Stimulated activated CD4-positive, alpha-beta T cell treated with anti-CD3 and anti-CD28 coated beads, Interleukin-12 subunit alpha, Interleukin-12 subunit beta, amount 100 ng/mL, for 24 hours (primary cell): ENCODE measurements at places on chromosomes 12 and 14.

DNA sequence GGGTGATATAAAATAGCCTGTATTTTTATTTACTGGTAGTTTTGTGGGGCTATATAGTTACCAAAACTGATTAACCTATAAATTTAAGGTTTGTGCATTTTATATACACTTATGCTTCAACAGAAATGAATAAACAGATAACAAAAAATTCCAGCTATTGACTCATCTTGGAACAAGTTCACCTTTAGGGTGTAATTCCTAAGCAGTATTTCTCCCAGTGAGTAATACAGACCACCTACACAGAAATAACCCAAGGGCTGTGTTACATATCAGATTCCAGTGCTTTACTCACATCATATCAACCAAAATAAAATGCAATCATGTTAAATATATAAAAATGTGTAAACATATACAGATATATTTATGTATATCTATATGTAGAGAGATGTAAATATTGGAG is 345.6 kb downstream of the ADAMTS20 start:
- no peak for DNase-seq

DNA sequence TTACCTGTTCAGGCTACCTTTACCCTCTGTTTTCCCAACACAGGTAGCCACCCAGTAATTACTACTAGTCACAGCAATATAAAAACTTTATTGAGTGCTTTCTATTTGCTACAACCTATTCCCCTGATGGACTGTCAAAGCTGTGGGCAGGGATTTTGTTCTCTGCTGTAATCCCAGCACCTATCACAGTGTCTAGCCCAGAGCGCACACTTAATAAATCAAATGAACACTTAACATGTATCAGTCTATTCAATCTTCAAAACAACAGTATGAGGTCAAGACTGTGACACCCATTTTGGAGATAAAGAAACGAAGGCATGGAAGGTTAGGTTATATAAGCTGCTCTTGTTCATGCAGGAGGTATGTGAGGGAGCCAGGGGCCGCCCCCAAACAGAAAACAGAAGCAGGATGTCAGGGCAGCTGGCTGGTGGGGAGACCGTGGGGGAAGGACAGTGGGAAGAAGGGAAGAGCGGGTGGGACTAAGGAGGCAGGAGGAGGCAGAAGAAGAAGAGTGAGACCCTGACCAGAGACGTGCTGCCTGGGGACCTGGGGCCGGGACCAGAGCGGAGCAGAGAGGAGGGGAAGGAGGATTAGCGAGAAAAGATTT is 1.7 kb downstream of the TNFRSF1A start:
- DNase-seq, result no peak

GRCh38 chr12:29640589-29641345 is 143.0 kb downstream of the TMTC1 start:
- DNase-seq, result no peak

GRCh38 chr14:37546621-37547447 is 48.2 kb downstream of the FOXA1 start:
- DNase-seq, result no peak

DNA sequence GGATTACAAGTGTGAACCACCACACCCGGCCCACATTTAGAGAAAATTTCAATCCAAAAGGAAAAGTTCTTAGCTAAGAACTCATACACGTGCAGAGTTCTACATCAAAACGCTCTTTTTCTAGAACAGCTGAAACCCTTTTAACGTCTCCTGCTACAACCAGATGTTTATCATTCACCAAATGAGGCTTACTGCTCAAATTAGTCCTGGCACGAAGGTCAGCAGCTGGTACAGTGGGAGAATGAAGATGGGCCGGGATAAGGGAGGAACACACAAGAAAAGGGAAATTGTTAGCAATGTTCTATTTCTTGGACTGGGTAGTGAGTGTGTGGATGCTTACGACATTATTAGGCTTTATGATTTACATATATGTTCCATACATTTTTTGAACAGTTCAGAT is 37.2 kb downstream of the PRKAB1 start:
- DNase-seq, result no peak
